ENCODE measurements at places on chromosomes 7 and 10.

GRCh38 chr10:119543814-119544642, 1.5 kb upstream of the RGS10 start:
- DNase-seq = no peak

- no peak for DNase-seq
Observed at GRCh38 chr10:109784236-109784635, 139.1 kb downstream of the XPNPEP1 start.

GRCh38 chr10:113540845-113541548, 11.9 kb upstream of the HABP2 start:
- DNase-seq = no peak

GRCh38 chr7:38451840-38452239, 178.4 kb upstream of the TARP start:
- DNase-seq = no peak
